Kasumi-1 (cell line): ENCODE measurements at places on chromosomes 7 and 10.
A peak's percentile ranks its signal among the peaks of the same experiment; 100 is the strongest.

- DNase-seq: peak; percentile 74
Observed at GRCh38 chr10:133318494-133319127, 9.9 kb downstream of the ZNF511 start.

DNA sequence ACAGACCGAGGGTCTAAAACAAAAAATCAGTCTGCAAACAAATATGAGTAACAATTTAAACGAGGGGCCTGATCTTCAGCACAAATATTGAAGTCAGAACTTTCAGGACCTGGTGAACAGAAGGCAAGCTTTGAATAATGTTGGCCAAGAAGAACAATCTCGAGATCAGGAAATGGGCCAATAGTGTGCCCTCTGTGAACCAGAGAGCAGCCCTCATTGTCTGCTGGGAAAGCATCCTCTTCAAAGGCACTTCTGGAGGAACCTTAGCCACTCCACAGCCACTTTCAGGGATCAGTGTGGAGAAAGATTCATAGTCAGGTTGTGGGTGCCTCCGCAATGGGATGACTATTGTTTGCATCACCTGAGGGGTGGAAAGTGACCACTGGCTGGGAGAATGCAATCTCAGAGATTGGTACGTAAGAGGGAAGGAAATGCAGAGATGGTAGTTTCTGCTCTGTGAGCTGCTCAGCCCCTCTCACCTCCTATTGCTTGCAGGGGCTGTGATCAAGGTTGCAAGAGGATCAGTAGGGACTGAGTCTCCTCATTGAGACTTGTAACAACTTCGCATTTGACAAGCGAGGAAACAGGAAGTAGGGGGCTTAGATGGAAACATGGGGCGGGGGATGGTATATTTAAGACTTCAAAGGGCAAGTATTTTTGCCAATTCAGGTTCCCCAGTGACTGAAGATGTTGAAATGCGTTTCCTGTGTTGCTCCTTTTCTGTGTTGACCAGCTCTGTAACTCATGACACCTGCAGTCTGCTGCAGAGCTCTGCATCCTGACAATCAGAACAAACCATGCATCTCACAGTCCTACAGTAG, 28.4 kb upstream of the IFRD1 start:
- DNase-seq: peak; percentile 39

- DNase-seq: no peak
Observed at GRCh38 chr7:33970536-33970935, 65.2 kb downstream of the BMPER start.

DNA sequence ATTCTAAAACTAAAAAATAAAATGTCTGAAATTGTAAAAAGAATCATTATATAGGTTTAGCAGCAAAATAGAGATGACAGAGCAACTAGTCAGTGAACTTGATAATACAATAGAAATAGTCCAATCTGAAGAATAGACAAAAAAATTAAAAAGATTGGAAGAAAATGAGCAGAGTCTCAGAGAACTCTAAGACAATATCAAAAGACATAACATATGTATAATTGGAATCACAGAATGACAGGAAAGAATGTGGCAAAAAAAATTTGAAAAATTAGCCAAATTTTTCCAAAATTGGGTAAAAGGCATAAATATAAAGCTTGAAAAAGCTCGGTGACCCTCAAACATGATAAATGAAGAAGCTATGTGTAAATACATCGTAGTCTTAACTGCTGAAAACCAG, 38.0 kb upstream of the CASD1 start:
- no peak for DNase-seq

GRCh38 chr7:137753948-137754851, 92.6 kb downstream of the DGKI start:
- peak; percentile 13 for DNase-seq

- no peak for DNase-seq
Observed at GRCh38 chr7:1025743-1026581, 18.4 kb upstream of the GPR146 start.

GRCh38 chr7:149791-150636, 42.4 kb upstream of the FAM20C start:
- peak; percentile 20 for DNase-seq

- DNase-seq: no peak
Observed at GRCh38 chr7:133543657-133544056, 290.8 kb downstream of the EXOC4 start.

DNA sequence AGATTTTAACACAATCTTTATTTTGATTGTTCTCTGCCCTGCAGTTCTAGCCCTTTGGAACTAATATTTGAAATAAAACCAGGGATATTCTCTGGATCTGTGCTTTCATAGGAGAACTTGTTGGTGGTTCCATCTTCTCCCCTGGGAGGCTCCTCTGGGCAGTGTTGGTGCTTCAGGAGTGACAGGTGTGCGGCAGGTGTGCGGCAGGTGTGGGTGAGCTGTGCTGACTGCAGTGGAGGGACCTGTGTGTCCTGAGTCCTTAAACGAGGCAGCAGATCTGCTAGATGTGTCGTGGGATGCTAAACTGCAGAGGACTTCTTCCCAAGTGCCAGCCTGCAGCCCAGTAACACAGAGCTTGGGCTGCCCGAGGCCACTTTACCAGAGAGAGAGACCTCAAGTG, 98.4 kb downstream of the LYZL1 start:
- DNase-seq: no peak

DNA sequence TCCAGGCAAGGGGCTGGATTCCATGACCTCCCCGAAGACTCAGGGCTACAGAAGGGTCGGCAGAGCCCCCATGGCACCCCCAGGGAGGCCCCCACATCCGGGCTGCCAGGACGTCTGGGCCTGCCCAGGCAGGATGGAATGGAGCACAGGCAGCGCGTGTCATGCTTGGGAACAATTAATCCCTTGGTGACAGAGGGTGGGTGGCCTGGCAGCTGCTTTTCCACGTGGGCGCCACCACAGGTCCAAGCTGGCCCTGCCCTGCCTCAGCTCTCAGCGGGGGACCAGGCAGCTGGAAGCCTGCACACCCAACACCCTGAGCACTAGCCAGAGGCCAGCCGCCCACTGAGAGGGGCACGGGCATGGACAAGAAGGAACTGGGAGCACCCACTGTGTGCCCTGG, 11.4 kb downstream of the ELN start:
- DNase-seq: no peak

- peak; percentile 79 for DNase-seq
Observed at GRCh38 chr7:111756687-111757178, 194.4 kb upstream of the IMMP2L start.
